Left renal cortex interstitium (tissue), 4 donors: ENCODE measurements at places on chromosomes 5 and 9. TPM values are rescaled to one million over a fixed set of nuclear protein-coding genes. Genes with fewer than 3 reads are reported as not detected.
A peak's percentile ranks its signal among the peaks of the same experiment; 100 is the strongest.

IFNK gene
- not detected for polyA plus RNA-seq

GDNF gene
- polyA plus RNA-seq = 23.6 TPM

NUDT12 gene
- polyA plus RNA-seq = 24.8 TPM

TRIM7 gene
- 0.22 TPM for polyA plus RNA-seq

PCDHB11 gene
- polyA plus RNA-seq = 4.9 TPM

SLC36A2 gene
- polyA plus RNA-seq = 8.8 TPM

DNA sequence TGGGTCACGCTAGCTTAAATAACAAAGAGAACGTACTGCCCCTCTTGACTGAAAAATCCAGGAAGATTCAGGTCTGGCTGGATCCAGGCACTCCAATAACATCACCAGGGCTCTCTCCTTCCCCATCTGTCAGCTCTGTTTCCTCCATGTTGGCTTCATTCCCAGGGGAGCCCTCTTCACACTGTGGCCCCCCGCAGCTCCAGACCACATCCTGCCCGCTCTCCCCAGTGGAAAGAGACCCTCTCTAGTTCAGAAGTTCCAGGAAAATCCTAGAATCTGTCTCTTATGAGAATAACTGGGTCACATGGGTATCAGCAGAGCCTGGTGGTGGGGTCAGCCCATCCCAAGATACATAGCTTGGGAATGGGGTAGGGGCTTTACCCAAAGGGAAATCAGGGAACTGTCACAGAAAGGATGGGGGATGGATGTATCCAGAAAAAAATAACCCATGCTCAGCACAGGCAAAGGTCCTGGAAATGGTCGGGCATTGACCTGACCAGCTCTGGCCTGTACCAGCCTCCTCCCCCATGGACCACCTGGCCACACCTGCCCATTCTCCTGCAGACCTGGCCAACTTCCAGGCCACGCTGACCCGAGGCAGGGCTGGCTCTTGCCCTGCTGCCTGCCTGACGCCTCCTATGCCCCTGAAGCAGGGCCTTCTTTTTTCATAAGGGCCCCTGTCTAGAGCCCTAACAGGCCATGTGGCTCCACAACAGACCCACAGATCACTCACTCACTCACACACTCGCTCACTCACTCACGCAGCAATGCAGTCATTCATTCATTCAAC lies 65.9 kb downstream of the COL23A1 start:
- DNase-seq = no peak

DNA sequence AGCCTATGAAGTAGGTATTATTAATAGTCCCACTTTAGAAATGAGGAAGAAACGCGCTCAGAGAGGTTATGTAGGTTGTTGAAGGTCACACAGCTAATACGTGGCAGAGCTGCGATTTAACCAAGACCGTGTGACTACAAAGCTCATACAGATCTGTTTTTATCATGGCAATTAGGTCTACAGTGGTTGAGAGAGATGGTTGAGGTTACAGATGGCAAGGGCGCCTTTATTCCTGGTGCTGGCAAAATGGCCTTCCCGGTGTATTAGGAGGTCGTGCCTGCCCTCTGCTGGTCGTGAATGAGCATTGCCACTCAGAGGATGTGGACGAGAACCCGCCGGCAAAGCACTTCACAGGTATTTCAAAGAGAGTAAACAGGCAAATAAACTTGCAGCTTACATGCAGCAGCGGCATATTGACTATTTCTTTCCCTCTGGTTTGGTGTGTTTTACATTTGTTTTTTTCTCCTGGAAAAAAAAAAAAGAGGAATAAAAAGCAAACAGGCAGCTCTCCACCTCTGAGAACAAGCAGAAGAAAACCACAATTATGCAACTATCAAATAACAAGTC lies 65.3 kb upstream of the EGFLAM start:
- peak; percentile 62 for DNase-seq

DNA sequence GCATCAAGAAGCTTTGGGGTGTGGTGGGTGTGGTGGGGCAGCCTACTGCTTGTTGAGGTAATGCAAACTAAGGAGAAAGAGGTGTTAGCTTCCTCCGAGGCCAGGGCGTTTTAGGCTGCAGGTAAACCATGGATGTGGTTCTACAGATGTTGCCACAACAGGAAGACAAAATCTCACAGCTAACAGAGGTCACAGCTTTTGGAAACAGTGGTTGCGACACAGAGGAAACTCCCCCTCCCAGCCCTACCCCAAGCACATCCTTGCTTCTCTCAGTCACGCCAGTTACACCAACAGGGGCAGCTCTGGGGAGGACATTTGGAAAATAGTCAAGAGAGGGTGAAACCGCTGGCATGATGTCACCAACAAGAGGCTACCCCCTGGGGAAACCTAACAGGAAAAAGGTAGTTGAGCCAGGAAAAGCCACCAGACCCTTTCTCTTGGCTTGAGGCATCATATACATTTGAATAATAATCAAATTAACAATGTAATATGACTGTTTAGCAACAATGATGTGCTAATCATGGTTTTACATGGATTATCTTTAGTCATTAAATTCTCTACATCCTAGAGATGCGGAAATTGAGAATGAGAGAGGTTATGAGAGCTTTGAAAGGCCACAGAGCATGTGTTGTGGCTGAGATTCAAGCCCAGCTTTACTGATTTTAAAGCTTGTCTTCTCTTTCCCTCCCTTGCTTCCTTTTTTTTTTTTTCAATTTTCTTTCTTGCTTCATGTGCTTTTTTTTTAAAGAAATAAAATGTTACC lies 82.2 kb upstream of the IL12B start:
- DNase-seq = no peak

DNA sequence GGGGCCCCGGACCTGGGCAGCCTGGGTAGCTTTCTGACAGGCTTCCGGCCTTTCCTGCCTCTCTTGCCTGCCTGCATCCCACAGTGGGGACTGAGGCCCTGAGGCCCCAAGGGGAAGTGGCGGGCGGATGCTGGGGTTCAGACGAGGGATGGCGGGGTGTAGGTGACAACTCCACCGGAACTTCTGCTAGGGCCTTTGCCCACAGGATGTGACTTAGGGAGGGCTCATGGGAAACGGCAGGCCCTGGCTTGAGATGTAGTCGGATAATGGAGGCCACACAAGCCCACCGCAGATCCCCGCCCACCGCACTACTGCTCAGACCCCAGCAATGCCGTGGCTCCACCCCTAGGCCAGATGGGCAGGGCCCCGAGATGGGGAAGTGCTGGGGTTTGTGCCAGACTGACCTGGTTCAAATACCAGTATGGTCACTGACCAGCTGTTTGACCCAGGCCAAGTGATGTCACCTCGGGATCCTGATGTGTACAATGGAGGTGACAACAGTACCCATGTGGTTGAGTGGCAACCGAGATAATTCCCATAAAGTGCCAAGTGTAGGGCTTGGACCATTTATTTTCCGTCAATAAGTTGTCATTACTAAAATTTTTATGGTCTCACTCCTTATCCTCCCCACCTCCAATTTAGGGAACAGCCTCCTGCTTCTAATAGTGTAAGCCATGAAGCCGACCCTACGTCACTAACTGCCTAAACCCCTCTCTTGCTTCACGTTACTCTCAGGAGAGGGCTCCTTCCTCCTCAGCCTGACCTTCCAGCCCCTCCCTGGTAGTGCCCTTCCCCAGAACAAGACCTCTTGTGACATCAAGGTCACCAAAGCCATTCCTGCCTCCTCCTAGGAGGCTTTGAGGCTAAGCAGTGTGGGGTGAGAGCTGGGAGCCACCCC lies 2.5 kb upstream of the CDK9 start:
- no peak for DNase-seq

DNA sequence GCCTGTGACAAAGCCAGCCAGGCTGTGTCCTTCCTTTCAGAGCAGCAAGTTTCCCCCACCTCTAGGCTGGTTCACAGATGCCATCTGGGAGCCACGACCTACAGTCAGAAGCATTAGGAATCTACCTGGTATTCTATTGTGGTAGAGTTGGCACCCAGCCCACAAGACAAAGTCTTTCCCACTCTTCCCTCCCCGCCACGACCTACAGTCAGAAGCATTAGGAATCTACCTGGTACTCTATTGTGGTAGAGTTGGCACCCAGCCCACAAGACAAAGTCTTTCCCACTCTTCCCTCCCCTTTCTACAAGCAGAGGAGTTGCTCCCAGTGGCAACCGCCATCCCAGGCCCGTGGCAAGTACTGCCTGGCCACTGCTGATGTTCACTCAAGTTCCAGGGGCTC lies 157.8 kb upstream of the TNC start:
- no peak for DNase-seq

DNA sequence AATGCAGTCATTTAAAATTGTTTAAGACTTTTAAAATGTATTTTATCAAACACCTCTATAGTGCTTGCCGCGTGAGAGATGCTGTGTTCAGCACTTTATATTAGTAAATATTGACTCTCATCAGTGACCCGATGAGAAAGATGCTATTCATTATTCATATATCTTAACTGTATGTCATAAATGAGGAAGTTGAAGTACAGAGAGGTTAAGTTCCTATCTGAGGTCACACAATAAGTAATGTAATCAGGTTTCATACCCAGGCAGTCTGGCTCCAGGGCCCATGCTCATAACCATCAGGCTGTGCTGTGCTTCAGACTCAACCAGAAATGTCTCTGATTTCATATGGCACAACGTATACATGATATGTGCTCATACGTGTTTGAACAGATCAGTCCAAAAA lies 119.0 kb downstream of the SV2C start:
- DNase-seq = no peak

DNA sequence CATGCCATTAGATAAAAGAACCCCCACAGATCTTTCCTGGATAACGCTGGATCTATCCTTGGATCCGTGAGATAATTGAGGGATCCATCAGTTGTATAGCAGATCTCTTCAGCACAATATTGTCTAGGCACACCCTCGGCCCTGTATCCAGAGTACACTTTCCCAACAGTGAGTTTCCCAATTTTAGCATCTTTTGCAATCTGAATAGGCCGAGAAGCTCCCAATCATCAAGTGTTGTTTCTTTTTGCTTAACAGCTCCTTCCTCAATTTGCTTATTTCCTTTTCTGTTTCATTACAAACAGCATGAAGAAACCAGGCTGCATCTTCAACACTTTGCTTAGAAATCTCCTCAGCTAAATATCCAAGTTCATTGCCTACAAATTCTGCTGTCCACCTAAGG lies 4.4 kb upstream of the SPTLC1 start:
- DNase-seq = no peak

DNA sequence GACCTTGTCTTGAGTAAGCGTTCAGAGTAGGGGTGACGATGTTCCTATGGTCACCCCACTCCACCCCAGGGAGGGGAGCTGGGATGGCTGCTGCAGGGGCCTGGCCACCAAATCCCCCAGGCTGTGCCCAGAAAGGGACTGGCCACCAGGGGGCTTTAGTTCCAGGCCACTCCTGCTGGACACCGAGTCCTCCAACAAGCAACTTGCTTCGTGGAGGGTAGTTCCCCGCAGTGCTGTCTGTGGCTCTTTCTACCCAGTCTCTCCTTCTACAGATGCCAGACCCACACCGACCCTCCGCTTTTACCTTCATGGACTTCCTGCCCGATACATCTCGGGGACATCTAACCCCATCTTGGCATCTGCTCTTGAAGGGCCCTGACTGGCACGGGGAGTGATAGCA lies 35.7 kb upstream of the GABRP start:
- DNase-seq = no peak

DNA sequence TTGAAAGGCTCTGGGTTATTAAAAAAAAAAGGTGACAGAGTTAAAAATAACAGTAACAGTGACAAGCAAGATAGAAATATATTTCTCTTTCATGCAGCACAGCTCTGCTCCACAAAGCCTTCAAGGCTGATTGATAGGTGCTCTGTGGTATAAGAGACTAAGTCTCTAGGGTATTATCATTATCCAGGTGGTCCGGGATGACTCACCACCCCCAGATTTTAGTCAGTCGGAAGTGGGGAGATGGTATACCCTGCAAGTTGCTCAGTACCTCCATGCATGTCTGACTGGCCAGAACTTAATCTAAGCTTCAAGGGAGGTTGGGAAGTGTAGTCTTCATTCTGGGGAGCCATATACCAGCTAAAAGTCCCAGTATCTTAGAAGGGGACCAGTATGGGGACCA lies 76.1 kb downstream of the SLC1A3 start:
- no peak for DNase-seq

GRCh38 chr9:92941861-92942260 lies 5.5 kb upstream of the FGD3 start:
- DNase-seq = no peak

- DNase-seq = no peak
Observed at GRCh38 chr5:176663566-176663965, 16.3 kb downstream of the TSPAN17 start.

- DNase-seq = no peak
Observed at GRCh38 chr5:67246546-67247268, 50.1 kb upstream of the CD180 start.

DNA sequence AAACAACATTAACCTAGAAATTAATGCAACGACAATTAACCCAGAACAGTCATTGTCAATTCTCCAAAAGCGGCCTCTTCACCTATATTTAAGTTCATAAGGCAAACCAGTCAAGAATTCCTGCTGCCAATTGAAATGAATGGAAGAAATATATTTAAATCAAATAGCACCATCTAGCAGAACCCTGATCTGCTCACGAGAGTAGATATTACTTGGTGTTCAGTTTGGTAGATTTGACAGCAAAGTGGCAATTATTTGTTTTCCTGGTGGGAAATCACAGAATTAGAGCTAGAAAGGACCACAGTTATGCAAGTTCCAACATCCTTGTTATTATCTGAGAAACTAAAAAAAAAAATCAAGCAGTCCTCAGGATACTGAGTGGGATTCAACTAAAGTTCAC lies 2.3 kb downstream of the SSBP2 start:
- no peak for DNase-seq

DNA sequence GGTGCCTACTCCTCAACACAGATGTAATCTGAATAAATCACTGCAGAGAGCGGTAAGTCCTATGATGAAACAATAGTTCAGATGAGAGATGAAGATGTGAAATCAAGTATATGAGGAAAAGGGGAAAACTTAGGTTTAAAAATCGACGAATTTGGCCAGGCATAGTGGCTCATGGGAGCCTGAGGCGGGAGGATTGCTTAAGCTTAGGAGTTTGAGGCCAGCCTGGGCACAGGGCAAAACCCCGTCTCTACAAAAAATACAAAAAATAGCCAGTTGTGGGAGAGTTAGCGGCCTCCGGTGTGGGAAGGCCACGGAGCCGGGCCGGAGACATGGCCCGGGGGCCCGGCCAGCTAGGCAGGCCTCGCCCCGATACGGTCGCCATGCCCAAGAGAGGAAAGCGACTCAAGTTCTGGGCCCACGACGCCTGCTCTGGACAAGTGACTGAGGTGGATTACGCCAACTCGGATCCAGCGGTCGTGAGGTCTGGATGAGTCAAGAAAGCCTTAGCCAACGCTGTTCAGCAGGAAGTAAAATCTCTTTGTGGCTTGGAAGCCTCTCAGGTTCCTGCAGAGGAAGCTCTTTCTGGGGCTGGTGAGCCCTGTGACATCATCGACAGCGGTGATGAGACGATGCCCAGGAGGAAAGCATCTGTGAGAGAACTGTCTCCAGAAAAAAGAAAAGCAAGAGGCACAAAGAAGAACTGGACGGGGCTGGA lies 62.8 kb upstream of the SUB1 start:
- DNase-seq = no peak

GRCh38 chr9:19232823-19233194 lies 2.3 kb downstream of the DENND4C start:
- no peak for DNase-seq
